ENCODE measurements at places on chromosomes 2 and 18. TPM values are rescaled to one million over a fixed set of nuclear protein-coding genes. Genes with fewer than 3 reads are reported as not detected.

Gene GMPPA
- total RNA-seq = 45.6 TPM

Gene LYPD1
- 104 TPM for total RNA-seq

Gene GAL3ST2
- total RNA-seq = not detected

Gene ZNF532
- total RNA-seq = 28.3 TPM

Gene ZNF638
- 133 TPM for total RNA-seq

Gene ST8SIA3
- not detected for total RNA-seq

Gene PPP1R1C
- total RNA-seq = not detected

Gene MEP1B
- total RNA-seq = 0.19 TPM

Gene RAB31
- total RNA-seq = 24.9 TPM

Gene FZD7
- total RNA-seq = 0.85 TPM

Gene STAT4
- total RNA-seq = 0.09 TPM

Gene CASP10
- total RNA-seq = 21.8 TPM

Gene TRABD2A
- 0.56 TPM for total RNA-seq

Gene DSC3
- 0.38 TPM for total RNA-seq

Gene CRYGC
- not detected for total RNA-seq

Gene ZNF512
- 16.0 TPM for total RNA-seq

Gene GPBAR1
- under 0.01 TPM for total RNA-seq

Gene POTEC
- not detected for total RNA-seq

Gene RGPD5
- total RNA-seq = 32.8 TPM

Gene GKN2
- not detected for total RNA-seq

Gene PAX8
- total RNA-seq = not detected

Gene MYOM1
- 0.18 TPM for total RNA-seq

Gene AGAP1
- 9.0 TPM for total RNA-seq

Gene GNLY
- not detected for total RNA-seq

Gene HRH4
- total RNA-seq = not detected

Gene TGFBRAP1
- 23.8 TPM for total RNA-seq

Gene FAM237A
- total RNA-seq = not detected

Gene MAL
- not detected for total RNA-seq

Gene MPP4
- 8.9 TPM for total RNA-seq

Gene FOXI3
- not detected for total RNA-seq

Gene TMEM198
- total RNA-seq = not detected

Gene NTSR2
- total RNA-seq = not detected

Gene AQP12B
- total RNA-seq = not detected

Gene ITPRIPL1
- 0.75 TPM for total RNA-seq

Gene ANKRD30BL
- not detected for total RNA-seq

Gene RBM43
- total RNA-seq = 2.8 TPM

Gene ICOS
- not detected for total RNA-seq

Gene MARCHF4
- total RNA-seq = 7.2 TPM

Measured in endothelial cell of coronary artery (primary cell).